ENCODE measurements at places on chromosomes 13 and 19. TPM values are rescaled to one million over a fixed set of nuclear protein-coding genes. Genes with fewer than 3 reads are reported as not detected.

The GRIK5 gene
- 1.8 TPM for total RNA-seq

The ZNF439 gene
- total RNA-seq: not detected

DNA sequence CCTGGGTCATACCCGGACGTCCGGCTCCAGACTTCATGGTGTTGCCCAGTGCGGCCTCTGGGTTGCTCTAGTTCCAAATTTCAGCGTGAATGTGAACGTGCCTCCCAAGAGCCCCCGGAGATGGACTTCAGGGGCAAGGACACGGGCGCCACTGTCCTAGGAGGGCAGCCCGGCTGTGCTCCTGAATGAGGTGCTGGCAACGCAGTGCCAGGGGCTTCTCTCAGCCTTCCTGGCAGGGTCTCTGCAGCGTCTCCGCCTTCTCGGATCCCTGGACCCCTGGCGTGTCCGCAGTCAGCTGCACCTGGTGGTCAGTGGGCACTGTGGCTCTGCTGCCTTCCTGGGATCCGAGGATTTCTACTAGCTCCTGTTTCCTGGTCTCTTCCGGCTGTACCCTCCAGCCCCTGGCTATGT lies 101.7 kb upstream of the MCF2L start:
- no peak overlapping the region for H3K27ac ChIP-seq
- peaks cover 18% of the 10 kb centered on the region for H3K36me3 ChIP-seq
- DNase-seq: no peak
- no peaks in the 10 kb centered on the region for H3K27me3 ChIP-seq
- no peaks in the 10 kb centered on the region for H3K4me1 ChIP-seq

- no peaks in the 10 kb centered on the region for H3K27me3 ChIP-seq
- peak overlapping the region; percentile 62 for H3K27ac ChIP-seq
- H3K36me3 ChIP-seq: peaks cover 28% of the 10 kb centered on the region
- H3K4me1 ChIP-seq: peaks cover 26% of the 10 kb centered on the region
- DNase-seq: no peak
- peak overlapping the region; percentile 78 for H3K4me3 ChIP-seq
These were observed 1.2 kb downstream of the MAP1S start for GRCh38 chr19:17720440-17720839.

The SIAH3 gene
- not detected for total RNA-seq

DNA sequence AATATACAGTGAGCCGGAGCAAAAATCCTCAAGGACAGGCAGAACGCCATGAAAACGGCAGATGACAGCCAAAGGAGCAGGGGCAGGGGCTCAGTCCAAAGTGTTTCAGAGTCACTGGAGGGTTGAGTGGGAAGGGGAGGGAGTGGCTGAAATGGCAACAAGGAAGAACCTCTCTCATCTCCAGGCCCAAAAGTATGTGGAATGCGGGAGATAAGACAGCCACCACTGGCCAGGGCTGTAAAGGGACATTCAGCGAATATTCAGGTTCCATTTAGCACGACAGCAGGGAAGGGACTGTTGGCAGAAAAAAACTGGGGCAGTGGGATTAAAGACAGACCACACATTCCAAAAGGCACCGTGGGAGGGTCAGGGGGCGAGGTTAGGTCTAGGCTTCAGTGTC lies 48.4 kb downstream of the USPL1 start:
- no peaks in the 10 kb centered on the region for H3K36me3 ChIP-seq
- no peaks in the 10 kb centered on the region for H3K4me1 ChIP-seq
- no peaks in the 10 kb centered on the region for H3K27me3 ChIP-seq
- DNase-seq: no peak

DNA sequence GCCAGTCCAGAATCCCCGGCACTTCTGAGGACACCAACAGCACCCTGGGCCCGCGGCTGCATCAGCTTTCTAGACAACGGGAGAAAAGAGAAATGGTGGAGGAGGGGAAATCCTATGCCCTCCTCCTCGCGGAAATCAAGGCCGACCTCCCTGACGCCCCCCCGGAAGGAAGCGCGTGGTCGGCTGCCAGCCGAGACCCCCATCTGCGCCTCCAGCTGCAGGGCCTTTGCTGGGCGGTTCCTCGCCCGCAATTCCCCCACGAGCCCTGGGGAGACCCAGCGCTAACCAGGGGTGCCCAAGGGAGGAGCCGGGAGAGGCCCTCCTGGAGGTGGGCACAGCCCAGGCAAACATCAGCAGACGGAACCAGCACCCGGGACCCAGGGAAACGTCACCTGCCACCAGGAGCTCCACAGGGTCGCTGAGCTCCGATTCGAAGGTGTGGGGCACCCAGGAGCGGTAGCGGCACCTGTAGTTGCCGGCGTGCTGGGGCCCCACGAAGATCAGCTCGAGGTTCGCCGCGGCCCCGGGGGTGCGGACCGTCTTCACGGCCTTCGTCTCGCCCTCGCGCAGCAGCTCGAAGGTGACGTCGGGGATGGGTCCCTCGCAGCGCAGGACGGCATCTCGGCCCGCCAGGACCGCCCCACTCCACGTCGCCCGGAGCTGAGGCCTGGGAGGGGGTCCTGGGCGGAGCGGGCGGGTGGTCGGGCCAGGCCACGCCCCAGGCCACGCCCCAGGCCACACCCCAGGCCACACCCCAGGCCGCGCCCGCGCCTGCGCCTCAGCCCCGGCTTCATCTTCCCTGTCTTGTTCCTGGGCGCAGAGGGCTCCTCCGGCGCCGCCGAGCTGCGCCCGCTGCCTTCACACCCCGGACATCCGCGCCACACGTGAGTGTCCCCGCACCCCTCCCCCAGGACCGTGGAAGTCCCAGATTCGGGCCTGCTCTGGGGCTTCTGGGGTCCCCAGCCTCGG lies 6.0 kb downstream of the A1BG start:
- no peaks in the 10 kb centered on the region for H3K27me3 ChIP-seq
- H3K4me1 ChIP-seq: peaks cover 5% of the 10 kb centered on the region
- no peaks in the 10 kb centered on the region for H3K36me3 ChIP-seq
- peak overlapping the region; percentile 64 for H3K27ac ChIP-seq

- H3K27ac ChIP-seq: no peak overlapping the region
- H3K36me3 ChIP-seq: no peaks in the 10 kb centered on the region
- DNase-seq: peak; percentile 26
- no peaks in the 10 kb centered on the region for H3K4me1 ChIP-seq
- H3K4me3 ChIP-seq: no peak overlapping the region
- H3K27me3 ChIP-seq: peaks cover 60% of the 10 kb centered on the region
These were observed 51.6 kb upstream of the CACNA1A start for GRCh38 chr19:13557756-13558398.

The CGB2 gene
- total RNA-seq: not detected

All from MCF 10A (cell line).